ENCODE measurements at places on chromosomes 2 and 18.
A peak's percentile ranks its signal among the peaks of the same experiment; 100 is the strongest.

GRCh38 chr2:76050196-76050595 lies 339.5 kb upstream of the GCFC2 start:
- DNase-seq = no peak

- no peak for DNase-seq
Observed at GRCh38 chr2:239936838-239937581, 88.1 kb downstream of the NDUFA10 start.

DNA sequence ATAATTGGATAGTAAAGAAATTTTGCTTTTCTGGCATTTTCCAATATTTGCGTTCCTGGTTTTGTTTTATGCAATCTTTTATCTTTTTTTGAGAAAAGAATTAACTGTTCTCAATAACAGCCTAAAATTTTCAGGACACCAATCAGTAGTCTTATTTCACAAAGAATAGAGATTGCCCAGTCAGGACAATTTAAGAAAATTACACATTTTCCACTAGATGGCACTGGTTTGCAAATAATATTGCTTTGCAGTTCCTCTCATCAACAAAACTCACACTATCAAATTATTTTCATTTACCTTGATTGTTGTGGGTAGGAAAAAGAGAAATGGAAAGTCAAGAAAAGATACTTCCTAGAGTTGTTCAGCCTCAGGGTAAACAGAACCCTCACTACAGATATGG lies 2.4 kb upstream of the RBM45 start:
- DNase-seq = peak; percentile 46

DNA sequence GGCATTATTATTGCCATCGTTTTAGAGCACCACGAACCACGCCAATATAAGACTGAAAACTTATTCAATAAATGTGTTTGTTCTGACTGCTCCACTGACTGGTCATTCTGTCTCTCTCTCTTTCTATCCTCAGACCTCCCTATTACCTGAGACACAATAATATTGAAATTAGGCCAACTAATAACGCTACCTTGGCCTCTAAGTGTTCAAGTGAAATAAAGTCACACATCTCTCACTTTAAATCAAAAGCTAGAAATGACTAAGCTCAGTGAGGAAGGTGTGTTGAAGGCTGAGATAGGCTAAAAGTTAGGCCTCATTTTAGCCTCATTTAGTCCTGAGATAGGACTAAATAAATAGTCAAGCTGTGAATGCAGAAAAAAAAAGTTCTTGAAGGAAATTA lies 38.8 kb downstream of the G6PC2 start:
- DNase-seq = no peak

DNA sequence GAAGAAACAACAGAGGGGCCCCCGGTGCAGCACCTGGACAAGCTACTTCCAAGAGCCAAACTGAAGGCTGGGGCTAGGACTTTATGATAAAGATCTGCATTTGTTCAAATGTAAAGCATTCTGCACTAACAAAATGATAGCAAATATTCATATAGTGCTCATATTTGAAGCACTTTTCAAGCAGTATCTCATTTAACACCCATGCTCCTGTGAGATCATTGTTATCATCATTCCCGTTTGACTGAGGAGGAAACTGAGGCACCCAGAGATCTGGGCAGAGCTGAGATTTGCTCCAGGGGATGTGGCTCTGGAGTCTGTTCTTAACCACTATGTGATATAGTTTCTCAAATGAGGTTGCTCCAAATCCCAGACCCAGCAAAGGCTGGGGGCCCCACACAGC lies 9.8 kb downstream of the KCTD1 start:
- no peak for DNase-seq

GRCh38 chr2:218831378-218831990 lies at the start of gene PRKAG3:
PRKAG3 (minus strand) TSS chr2:218831803.
- DNase-seq = no peak

DNA sequence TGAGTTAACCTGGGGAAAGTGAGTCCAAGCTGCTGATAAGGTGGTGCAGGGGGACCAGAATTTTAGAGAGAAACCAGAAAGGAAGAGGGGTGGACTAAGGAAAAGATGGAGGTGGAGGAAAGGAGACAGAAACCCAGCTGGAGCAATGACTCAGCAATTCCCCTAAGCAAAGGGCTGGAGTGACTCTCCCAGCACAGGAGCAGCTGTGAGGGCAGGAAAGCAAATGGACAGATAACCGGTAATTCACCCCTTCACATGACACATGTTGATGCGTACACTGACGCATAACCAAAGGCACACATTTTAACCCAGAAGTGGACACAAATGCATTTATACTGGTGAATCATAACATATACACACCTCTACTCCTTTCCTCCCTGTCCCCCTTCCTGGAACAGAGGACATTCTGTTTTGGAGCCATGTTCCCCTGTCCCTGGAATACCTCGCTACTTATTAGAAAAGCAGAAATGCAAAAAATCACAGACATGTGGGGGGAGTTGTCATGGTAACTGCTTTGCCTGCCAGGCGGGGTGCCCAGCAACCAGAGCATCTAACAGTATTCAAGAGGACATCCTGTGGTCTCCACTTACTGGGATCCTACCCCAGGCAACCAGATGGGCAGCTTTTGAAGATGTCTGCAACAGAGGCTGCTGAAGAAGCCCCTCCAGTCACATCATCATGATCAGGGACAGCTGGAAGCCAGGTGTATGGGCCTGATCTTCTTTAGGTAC lies 4.7 kb downstream of the CDK5R2 start:
- DNase-seq = peak; percentile 73

DNA sequence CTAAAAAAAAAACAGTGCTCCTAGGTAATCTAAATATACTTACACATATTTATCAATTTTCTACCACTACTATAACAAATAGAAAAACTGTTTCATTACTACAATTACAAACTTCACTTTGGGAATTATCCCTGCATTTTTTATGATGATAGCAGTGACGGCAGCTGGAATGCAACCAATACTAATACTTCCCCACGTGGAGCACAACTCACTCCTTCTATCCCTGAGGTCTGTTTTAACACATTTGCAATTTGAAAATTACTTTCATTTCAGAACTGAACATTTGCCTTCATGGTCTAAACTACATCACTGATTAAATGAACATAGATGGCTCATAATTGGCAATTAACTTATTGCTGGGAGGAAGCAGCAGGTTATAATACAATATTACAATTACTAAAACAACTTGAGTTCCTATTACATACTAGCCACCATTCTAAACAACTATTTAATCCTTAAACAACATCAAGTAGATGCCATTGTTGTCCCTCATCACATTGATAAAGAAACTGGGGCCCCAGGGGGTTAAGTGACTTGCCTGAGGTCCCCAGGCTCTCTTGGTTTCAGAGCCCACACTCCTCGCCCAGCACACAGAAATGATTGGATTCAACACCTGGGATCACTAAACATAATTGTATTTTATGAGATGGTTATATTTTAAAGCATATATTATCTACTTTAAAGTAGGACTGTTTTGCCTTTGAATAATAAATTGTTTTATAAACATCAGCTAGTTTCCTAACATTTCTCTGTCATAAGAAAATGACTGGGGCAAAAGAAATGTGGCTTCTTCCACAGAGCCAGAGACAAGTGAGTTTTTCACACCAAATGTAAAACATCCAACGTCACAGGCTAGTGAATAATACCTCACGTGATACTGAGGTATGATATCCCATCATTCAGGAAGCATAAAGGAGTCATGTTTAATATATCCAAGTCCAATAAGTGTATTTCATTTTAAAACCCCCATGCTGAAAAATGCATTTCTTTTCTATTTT lies 6.2 kb downstream of the COLEC12 start:
- DNase-seq = no peak

DNA sequence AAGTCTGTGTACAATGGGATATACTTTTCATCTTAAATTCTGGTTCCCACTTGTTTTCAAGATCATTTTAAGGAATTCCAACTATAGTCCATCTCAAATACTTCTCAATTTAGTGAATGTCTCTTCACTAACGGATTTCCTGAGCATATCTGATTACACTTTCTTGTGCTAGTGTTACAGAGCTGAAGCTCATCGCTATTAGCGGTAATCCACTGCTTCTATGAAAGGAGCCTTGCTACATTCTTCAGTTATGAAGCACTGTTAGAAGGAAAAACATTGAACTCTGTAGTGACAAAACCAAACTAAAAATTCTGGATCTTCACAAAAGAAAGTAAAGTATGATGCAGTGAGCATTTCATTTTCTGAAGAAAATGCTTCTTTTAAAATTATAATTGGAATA lies 72.0 kb downstream of the AGPS start:
- no peak for DNase-seq

- DNase-seq = no peak
Observed at GRCh38 chr2:171334171-171334570, 99.6 kb downstream of the METTL8 start.

DNA sequence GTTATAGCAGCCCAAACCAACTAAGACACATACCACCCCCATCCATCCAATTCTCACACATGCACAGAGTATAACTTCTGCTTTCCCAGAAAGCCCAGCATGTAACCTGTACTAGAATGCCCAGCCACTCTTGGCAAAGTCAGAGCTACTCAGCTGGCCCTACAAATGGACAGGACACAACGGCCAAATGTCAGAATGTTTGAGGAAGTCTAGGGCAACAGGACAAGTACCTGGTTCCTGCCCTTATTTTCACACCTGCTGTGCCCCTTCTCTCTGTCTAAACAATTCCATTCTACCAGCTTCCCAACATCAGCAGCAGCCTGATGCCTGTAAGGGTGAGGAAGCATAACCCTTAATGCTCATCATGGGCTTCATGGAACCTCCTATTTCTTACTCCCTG lies 15.1 kb upstream of the BZW1 start:
- no peak for DNase-seq

GRCh38 chr18:57208047-57208446 lies 61.2 kb downstream of the BOD1L2 start:
- DNase-seq = peak; percentile 5

DNA sequence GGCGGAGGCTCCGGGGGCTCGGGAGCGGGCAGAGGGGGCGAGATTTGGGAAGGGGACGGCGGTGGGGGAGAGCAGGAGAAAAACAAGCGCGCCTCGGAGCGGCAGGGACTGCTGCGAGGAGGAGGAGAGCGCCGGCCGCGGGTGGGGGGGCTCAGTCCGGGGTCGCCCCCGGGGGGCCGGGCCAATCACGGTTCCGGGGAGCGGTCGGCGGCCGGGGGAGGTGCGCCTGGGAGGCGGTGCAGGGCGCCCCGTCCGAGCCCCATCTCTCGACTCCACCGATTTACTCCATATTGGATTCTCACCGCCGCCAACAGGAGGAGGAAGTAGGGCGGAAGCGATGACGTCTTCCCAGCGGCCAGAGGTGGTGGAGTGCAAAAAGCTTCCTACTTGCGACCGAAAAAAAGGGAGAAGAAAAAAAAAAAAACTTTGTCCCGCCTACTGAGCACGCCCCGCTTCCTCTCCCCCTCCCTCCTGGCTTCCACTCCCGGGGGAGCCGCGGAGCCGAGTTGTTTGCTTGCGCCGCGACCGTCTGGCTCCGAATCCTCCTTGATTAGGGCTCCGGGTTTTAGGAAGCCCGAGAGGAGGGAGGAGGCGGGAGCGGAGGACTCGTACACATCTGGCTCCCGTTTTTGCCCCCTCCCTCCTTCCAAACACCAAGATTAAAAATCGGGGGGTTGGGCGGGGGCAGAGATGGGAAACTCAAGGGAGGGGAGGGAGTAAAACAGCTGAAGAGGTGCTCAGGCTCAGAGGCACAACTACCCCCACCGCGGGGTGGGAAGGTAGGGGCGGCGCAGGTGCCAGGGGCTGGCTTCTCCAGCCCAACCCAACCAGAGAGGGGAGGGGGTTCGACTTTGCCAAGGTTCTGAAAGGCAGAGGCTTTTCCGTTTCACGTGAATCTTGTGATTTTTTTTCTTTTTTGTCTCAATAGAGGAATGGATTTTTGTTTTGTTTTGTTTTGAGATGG lies at the start of gene SPRED2:
SPRED2 (minus strand) TSS at position 373 of the 964 bp plus-strand sequence. CDS start 612 bp downstream, outside the sequence.
- peak; percentile 91 for DNase-seq

DNA sequence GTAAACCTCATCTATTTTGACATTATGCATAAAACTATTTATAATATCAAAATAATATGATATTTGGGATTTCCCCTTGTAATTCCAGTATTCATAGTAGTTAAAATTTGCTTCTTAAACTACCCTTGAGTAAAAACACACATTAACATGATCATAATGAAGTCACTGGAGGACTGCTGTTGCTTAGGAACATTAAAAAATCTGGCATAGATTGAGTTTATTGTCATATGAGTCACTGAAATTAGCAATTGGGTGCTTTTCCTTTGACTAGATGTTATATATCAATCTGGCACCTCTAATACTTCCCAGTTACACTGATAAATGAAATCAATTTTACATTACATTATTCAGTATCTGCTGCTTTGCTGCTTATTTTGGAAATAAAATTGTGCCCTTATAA lies 57.0 kb upstream of the ZC3H15 start:
- DNase-seq = no peak

GRCh38 chr2:59594671-59595222 lies 958.7 kb downstream of the BCL11A start:
- DNase-seq = no peak

GRCh38 chr2:121998751-121999150 lies 243.3 kb downstream of the TSN start:
- DNase-seq = no peak

DNA sequence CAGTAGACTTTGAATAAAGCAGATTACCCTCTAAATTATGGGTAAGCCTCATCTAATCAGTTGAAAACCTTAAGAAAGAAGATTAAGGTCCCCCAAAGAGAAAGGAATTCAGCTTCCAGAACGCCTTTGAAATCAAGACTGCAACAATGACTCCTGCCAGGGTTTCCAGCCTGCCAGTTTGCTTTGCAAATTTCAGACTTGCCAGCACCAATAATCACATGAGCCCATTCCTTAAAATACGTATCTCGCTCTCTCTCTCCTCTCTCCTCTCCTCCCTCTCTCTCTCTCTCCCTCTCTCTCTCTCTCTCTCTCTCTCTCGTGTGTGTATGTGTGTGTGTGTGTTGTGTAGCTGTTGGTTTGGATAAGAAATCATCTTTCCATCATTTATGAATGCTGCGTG lies 184.2 kb downstream of the PDE1A start:
- DNase-seq = no peak

- peak; percentile 11 for DNase-seq
Observed at GRCh38 chr2:210626849-210627248, 70.5 kb downstream of the CPS1 start.

DNA sequence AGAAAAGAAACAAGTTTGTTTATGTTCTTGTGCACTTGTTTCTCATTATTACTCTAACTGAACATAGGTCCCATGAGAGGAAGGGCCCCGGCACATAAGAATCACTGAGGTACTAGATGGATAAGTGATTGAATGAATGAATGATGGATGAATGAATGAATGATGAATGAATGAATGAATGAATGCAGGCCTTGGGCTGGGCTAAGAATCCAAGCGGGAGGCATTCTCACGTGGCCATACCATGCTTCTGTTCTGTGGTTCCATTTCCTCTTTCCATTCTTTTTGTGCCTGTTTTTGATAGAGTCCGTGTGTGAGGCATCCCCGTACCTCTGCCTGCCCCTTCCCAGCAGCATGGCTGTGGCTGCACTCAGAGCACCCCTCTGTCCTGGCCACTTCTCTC lies 94.8 kb downstream of the SH3BP4 start:
- no peak for DNase-seq

Data from urothelium cell line (cell line).